ENCODE measurements at places on chromosomes 4 and X.

DNA sequence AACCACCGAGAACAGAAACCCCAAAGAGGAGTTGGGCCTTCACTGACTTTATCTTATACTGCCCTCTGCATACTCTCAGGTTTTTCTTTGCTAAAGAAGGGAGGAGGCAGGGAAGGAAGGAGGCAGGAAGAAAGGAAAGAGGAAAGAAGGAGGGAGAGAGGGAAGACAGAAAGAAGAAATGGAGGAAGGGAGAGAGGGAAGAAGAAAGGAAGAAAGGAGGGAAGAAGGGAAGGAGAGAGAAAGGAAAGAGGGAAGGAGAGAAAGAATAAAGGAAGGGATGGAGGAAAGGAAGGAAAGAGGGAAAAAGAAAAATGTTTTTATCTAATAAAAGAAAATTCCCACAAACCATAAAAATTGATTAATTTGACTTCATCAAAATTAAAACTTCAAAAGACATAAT lies 294.6 kb downstream of the PTTG2 start:
- DNase-seq, result no peak

- no peak for DNase-seq
Measured at GRCh38 chr4:89347363-89348025, 39.9 kb upstream of the GPRIN3 start.

- peak; percentile 43 for DNase-seq
Measured at GRCh38 chr4:185471235-185472102, at the start of gene CCDC110. Gene CCDC110, minus strand, starts transcription at chr4:185471733. Its CDS starts 50 bp downstream, at chr4:185471683.

- DNase-seq, result no peak
Measured at GRCh38 chr4:21450331-21450730, 498.2 kb downstream of the KCNIP4 start.

DNA sequence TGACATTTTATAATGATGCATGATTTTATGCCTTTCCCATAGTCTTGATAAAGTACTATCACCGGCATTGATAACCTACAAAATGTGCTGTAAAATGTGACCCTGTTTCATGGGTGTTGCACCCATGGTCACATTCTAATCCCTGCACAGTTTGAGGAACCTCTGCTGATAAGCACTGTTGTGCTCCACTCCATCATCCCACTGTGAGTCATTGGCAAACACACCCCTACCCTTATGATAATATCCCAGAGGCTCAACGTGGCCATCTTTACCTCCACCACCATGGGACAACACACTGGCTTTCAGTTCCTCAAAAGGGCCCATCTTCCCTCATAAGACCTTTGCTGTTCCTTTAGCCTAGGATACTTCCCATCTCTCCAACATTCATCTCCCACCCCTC lies 32.0 kb upstream of the SGMS2 start:
- DNase-seq, result no peak

- no peak for DNase-seq
Measured at GRCh38 chr4:90142081-90142480, 14.9 kb downstream of the CCSER1 start.

GRCh38 chr4:105644257-105644656 lies 64.2 kb downstream of the INTS12 start:
- no peak for DNase-seq

GRCh38 chr4:14165222-14165920 lies 537.8 kb upstream of the BOD1L1 start:
- no peak for DNase-seq

- no peak for DNase-seq
Measured at GRCh38 chr4:178356725-178357124, 914.5 kb upstream of the AGA start.

DNA sequence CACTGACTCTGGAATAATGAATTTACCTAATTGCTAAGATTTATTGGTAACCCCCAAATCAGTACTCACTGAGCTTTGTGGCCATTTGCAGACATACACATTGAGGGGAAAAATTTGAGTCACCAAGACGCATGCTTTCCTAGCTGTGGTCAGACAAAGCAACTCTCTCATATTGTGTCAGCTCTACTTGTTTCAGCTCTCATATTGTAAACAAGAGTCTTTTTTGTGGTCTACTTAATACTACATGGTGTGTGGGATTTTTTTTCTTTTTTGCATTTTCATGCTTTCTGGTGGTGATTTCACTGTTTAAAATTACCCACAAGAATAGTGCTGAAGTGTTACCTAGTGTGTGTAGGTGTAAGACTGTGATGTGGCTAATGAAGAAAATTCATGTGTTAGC lies 428.2 kb upstream of the GALNT7 start:
- DNase-seq, result no peak

DNA sequence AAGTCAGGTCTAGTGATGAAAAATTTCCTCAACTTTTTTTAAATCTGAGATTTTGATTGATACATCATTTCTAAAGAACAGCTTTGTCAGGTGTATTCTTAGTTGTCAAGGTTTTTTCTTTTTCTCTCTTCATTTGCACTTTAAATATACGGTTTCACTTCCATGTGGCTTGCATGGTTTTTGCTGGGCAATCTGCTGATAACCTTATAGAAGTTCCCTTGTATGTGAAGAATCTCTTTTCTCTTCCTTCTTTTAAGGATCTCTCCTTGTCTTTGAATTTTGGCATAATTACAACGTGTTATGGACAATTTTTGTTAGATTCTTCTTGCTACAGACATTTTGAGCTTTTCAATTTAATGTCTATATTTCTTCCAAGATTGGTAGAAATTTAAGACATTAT lies 76.4 kb downstream of the ZNF721 start:
- DNase-seq, result no peak

- no peak for DNase-seq
Measured at GRCh38 chr4:24632011-24632410, 47.7 kb upstream of the DHX15 start.

DNA sequence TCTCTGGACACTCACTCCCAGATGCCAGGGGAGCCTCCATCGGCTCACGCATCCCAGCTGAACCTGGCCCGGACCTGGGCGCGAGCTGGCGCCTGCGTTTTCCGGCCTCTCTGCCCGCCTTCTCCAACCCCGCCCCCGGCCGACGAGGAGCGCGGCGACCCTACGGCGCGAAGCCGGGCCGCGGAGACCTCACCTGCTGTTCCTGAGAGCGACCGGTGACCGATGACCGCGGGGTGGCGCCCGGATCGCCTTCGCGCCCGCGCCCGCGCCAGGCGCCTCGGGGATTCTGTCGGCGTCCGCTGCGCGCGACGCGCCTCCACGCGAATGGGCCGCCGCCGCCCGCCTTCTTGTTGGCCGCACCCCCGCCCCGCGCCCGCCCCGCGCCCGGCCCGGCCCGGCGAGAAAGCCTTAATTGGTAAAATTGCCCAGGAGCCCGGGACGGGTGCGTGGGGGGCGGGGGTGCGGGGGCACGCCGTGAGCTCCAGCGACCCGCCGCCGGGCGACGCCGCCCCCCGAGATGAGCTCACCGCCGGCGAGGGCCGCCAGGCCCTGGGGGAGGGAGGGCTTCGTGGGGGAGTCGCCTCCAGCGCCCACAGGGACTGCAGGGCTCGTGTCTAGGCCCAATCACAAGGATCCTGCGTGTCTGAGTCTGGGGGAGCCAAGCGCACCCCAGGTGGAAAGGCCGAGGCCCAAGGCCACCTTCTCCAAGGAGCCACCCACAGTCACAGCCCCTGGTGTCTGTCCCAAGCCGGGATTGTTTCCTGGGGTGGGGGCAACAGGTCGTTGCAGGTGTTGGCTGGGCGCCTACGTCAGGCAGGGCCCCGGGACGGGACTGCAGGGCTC lies at the start of gene FLNA:
FLNA (minus strand) TSS at position 322 of the 843 bp plus-strand sequence. CDS start 3,389 bp downstream, outside the sequence.
- no peak for DNase-seq

- no peak for DNase-seq
Measured at GRCh38 chrX:123202523-123202922, 18.4 kb downstream of the GRIA3 start.

- DNase-seq, result no peak
Measured at GRCh38 chr4:122053186-122053585, 98.9 kb upstream of the BLTP1 start.

DNA sequence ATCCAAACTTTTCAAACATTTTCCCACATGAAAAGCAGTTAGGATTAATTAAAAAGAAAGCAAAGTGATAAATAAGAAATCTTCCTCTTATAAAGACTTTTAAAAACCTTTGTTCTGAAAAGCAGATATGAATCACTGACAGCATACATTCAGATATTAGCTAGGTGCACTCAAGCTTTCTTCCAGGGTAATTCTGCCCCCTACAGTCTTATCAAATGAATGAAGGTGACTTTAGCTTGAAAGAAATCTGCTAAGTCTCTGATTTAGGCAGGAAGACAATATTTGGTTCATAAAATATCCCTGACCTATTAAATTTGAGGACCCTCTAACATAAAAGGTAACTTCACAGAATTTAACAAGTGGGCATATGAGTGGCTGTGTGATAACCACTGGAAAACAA lies 209.1 kb upstream of the FAM47A start:
- no peak for DNase-seq

DNA sequence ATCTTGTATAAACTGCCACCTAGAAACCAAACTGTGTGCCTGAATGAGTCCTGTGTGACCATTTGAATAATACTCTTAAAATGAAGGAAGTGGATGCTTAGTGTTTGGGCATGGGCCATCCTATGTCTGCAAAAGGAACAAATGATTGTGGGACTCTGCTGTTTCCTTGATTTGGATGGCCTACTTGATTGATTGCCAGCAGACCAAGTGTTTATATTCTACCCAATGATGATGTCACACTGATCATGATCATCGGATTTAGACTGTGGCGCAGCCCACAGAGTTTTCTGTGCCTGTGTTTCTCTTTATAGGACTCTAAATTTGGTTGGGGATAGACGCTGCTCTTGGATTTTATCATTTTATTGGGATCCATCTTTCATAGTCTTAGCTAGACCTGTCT lies 4.4 kb downstream of the SEPTIN11 start:
- no peak for DNase-seq

DNA sequence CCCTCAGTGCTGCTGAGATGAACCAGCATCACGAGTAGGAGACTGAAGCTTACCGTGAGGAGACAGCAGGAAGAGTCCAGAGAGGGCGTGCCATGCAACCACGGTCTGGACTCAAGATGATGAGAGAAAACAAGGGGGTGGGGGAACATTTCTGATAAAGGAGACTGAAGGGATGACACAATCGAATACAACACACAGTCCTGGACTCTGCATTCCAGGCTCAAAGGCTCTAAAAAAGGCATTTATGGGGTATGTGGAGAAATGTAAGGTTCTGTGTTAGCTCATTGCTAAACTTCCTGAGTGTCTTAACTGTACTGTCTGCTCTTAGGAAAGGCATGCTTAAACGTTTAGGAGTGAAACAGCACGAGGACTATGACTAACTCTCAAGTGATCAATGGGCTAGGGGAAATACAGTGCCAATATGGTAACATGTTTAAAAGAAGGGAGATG lies 20.6 kb upstream of the IRAK1 start:
- DNase-seq, result no peak

DNA sequence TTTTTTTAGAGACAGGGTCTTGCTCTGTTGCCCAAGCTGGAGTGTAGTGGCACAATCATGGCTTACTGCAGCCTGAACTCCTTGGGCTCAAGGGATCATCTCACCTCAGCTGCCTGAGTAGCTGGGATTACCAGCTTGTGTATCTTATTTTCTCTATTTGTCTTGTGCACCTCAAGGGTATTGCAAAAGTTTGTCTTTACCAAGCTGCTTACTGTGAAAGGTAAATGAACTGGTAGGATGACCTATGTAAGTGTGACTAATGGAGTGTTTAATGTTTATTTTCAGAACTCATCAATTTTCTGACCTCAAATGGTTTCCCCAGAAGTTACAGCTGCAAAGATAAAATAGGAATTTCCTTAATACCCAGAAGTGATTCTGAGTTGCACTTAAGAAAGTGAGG lies 5.3 kb upstream of the FGA start:
- DNase-seq, result no peak

GRCh38 chrX:7889680-7890079 lies 37.5 kb downstream of the PNPLA4 start:
- DNase-seq, result peak; percentile 2

DNA sequence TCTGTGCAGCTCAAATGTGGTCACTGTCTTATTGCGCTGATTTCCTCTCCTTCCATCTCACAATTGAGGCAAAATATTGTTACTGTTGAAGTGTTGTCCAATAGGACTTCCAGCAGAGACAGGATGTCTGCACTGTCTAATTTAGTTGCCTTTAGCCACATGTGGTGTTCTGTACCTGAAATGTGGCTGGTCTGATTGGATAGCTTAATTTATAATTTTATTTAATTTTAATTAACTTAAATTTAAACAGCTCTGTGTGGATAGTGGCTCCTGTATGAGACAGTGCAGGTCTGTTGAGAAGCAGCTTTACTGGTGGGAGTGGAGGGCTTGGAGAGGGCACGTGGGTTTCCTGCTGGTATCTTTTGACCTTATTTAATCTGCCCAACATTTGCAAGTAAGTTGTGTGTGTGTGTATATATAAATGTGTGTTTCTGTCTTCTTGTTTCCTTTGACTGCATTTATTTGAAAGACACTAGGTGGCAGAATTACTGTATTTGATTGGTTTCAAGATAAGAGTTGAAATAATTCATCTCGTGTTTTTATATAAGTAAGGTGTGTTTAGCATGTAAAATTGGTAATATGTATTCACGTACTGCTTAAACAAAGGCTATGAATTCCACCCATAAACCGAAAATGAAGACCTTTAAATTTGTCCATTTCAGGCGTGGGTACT lies 55.3 kb upstream of the MSANTD1 start:
- DNase-seq, result no peak

DNA sequence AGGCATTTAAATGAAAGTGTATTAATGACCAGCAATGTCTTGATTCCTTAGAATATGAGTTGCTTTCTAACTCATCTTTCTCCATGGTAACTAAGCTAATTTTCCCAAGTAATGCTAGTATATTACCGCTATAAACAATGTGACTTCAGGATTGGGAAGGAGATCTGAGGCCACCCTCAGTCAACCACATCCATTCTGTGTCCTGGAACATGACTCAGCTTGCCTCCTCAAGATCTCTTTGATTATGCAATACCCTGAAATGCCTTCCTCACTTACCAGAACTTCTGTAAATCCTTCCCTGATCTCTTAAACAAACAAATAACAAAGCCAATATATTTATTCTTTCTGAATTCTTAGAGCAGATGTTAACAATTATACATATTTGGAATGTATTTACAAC lies 1495.5 kb downstream of the PCDH18 start:
- DNase-seq, result peak; percentile 47

- DNase-seq, result no peak
Measured at GRCh38 chr4:95250544-95251137, 298.1 kb downstream of the UNC5C start.
